Cardiac muscle cell (in vitro differentiated cells and primary cell): ENCODE measurements at places on chromosomes 2 and 18.

GRCh38 chr18:5524660-5525059 is 19.1 kb downstream of the EPB41L3 start:
- no peaks in the 10 kb centered on the region for H3K27me3 ChIP-seq
- DNase-seq = no peak
- H3K27ac ChIP-seq = peak overlapping the region; percentile 26
- H3K36me3 ChIP-seq = no peaks in the 10 kb centered on the region

DNA sequence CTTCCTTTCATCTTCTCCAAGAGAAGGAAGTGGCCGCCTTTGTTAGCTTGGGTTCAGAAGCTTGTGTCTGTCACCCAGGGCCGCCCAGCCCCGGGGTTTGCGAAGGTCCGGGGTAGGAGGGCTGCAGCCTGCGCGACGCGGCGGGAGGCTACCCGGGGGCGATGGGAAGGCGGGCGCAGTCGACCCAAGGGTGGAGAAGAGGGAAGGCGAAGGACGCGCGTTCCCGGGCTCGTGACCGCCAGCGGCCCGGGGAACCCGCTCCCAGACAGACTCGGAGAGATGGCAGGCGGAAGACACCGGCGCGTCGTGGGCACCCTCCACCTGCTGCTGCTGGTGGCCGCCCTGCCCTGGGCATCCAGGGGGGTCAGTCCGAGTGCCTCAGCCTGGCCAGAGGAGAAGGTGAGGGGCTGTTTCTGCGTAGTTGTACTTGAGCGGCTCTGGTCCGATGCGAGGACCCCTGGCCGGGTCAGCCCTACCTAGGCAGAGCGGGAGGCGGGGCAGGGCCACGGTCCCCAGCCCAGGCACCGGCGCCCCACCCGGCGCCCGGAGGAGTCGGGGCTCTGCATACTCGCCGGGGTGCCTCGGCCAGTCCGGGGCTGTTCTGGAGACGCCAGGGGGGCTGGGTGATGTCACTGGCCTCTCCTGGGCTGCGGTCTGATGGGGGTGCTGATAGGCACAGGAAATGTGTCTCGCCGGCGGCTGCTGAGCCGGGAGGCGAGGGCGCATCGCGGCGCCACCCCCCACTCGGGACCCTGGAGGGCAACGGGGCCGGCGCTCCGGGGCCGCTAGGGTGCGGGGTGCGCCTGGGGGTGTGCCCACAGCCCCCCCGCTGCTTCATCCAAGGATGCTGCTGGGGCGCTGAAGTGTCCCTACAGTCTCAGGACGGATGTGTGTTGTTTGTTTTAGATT is at the start of gene QPCT:
Gene QPCT (plus strand): TSS at position 178 of the 909 bp plus-strand sequence. CDS start 102 bp downstream, at position 280.
- no peak within 1 kb of the TSS for H3K4me3 ChIP-seq
- no peaks in the 10 kb centered on the region for H3K27me3 ChIP-seq
- H3K4me1 ChIP-seq = no peaks in the 10 kb centered on the region
- no peak within 1 kb of the TSS for H3K27ac ChIP-seq
- H3K36me3 ChIP-seq = no peaks in the 10 kb centered on the region
- no peak for DNase-seq

DNA sequence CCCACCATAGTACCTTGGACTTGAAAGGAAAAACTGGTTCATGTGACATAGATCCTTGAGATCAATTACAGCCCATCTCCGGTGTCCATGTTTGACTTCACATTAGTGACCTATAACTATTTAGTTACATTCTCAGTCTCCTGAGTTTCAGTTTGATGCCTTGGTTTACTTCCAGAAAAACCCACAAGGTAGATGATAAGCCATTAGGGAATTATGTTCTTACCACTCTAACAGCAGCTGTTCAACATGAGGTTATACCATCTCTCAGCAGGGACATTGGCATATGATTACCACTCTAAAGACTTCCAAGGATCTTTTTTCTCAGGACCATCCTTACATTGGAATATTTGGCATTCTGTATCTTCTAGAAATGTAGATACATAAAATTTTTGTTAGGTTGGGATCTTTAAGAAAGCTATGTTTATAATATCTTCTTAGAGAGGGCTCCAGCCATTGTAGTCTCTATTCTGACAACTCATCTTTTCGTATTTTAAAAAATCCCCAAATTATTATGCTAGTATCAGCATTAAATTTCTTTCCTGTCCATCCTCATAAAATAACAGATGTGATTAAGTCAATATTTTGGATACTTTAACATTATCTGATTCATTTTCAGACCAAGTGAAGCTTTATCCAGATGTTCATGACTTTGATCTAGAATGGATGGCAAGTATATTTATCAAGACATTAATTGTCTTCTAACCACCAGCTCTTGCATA is 258.9 kb downstream of the RDH14 start:
- no peaks in the 10 kb centered on the region for H3K36me3 ChIP-seq
- H3K27ac ChIP-seq = no peak overlapping the region
- DNase-seq = no peak
- H3K27me3 ChIP-seq = no peaks in the 10 kb centered on the region

DNA sequence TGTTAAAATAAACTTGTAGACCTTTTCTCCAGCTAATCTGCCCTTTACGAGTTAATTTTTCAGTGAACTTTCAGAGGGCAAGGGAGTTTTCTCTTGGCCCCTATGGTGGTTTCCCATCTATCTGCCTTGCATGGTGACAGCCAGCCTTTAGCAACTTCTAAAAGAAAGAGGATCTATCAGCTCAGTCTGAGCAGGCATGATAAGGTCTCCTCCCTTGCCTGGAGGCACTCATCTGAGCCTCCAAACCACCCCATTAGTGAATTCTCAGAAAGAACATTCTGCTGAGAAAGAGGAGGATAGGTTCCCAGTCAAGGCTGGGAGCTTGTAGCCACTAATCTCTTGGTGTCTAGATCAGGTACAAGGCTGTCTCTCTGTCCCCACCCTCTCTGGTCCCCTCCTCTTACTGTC is 10.7 kb upstream of the GYPC start:
- DNase-seq = no peak
- H3K4me3 ChIP-seq = no peak overlapping the region
- H3K27me3 ChIP-seq = no peaks in the 10 kb centered on the region
- H3K27ac ChIP-seq = no peak overlapping the region
- no peaks in the 10 kb centered on the region for H3K36me3 ChIP-seq
- no peaks in the 10 kb centered on the region for H3K4me1 ChIP-seq

- no peaks in the 10 kb centered on the region for H3K36me3 ChIP-seq
- H3K4me3 ChIP-seq = no peak overlapping the region
- no peak overlapping the region for H3K27ac ChIP-seq
- DNase-seq = peak; percentile 21
- no peaks in the 10 kb centered on the region for H3K27me3 ChIP-seq
- H3K4me1 ChIP-seq = peaks cover 33% of the 10 kb centered on the region
These were observed 107.1 kb downstream of the PLB1 start for GRCh38 chr2:28602751-28603639.

DNA sequence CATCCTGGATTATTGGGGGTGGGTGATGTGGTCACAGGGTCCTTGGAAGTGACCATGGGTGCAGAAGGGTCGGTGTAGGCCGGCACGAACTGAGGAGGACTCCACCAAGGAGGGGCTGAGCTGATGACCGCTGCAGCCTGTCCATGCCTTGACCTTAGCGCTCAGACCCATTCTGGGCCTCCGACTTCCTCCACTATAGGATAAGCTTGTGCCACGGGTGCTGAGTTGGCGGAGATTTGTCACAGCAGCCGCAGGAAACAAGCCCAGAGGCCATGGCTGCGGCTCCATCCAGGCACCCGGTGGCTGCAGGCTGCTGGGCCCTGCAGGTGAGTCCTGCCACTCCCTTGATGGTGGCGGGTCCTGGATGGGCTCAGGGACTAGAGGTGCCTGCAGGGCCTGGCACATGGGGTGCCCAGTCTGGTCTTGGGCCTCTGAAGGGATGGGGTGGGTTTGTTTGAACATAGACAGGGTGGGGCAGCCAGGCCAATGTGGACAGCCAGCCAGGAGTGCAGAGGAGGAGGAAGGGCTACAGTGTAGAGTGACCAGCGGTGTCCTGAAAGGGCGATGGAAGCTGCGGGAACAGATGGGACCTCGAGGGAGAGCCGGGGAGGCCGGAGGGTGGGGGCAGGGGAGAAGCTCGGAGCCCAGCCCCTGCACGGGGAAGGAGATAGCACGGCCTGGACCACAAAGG is 84.8 kb downstream of the SEPTIN10 start:
- H3K27me3 ChIP-seq = no peaks in the 10 kb centered on the region
- DNase-seq = no peak
- H3K27ac ChIP-seq = no peak overlapping the region
- peaks cover 6% of the 10 kb centered on the region for H3K4me1 ChIP-seq

- H3K27me3 ChIP-seq = no peaks in the 10 kb centered on the region
- no peak overlapping the region for H3K27ac ChIP-seq
- DNase-seq = no peak
- no peaks in the 10 kb centered on the region for H3K36me3 ChIP-seq
These were observed 90.7 kb upstream of the LRRTM1 start for GRCh38 chr2:80395251-80395650.

DNA sequence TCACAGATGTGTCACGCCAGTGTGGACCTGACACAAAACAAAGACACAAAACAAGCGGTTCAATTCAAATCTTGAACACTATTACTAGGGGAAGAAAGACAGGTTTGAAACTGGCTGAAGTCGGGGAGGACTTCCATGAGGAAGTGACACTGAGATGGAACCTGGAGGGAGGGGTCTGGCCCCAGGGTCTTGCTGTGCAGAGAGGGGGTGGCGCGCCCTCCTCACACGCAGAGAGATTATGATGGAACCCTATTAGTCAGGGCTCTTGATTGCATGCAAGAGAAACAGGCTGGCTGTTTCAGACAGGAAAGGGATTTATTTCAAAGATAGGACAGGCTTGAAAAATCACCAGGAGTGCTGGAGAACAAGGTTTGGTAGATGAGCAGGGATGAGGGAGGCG is 363.6 kb upstream of the HS6ST1 start:
- no peaks in the 10 kb centered on the region for H3K4me1 ChIP-seq
- H3K27ac ChIP-seq = no peak overlapping the region
- no peaks in the 10 kb centered on the region for H3K36me3 ChIP-seq
- no peaks in the 10 kb centered on the region for H3K27me3 ChIP-seq

DNA sequence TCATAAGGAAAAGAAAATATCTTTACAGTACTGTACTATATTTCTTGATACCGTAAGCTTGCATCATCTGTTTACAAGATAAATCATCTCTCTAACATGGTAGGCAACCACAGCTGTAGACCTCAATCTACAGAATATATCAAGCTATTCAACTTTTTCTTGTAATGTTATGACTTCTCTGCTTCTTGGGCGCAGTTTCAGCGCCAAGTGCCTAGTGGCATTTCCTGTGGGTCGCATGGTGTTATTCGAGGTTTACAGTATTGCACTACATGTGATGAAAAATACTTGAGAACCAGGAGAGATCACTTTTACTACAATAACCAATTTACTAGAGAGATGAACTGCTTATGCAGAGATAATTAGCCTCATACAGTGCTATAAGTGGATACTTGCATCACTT is 34.0 kb upstream of the SESTD1 start:
- H3K4me1 ChIP-seq = no peaks in the 10 kb centered on the region
- DNase-seq = no peak
- no peak overlapping the region for H3K27ac ChIP-seq
- H3K36me3 ChIP-seq = no peaks in the 10 kb centered on the region
